Naive thymus-derived CD4-positive, alpha-beta T cell (primary cell): ENCODE measurements at places on chromosomes 13 and 19. TPM values are rescaled to one million over a fixed set of nuclear protein-coding genes. Genes with fewer than 3 reads are reported as not detected.

Gene CERS1
- not detected for polyA plus RNA-seq

Gene ADAMTSL5
- polyA plus RNA-seq, result 4.8 TPM

Gene STX10
- 63.7 TPM for polyA plus RNA-seq

Gene OR4F17
- polyA plus RNA-seq, result not detected

Gene CNFN
- polyA plus RNA-seq, result not detected

Gene CYP4F3
- not detected for polyA plus RNA-seq

Gene ZNF700
- 5.0 TPM for polyA plus RNA-seq

Gene PROZ
- not detected for polyA plus RNA-seq

Gene DHDH
- 1.0 TPM for polyA plus RNA-seq

Gene THSD1
- 0.46 TPM for polyA plus RNA-seq

Gene SIGLEC8
- not detected for polyA plus RNA-seq

Gene CDX2
- polyA plus RNA-seq, result not detected

Gene IGSF23
- polyA plus RNA-seq, result not detected

Gene ATP4A
- polyA plus RNA-seq, result not detected

Gene APOC1
- polyA plus RNA-seq, result not detected

Gene KLK2
- polyA plus RNA-seq, result not detected

Gene ZNF575
- 3.5 TPM for polyA plus RNA-seq

Gene ZNF317
- polyA plus RNA-seq, result 38.4 TPM

Gene CYP4F8
- polyA plus RNA-seq, result not detected

Gene SLC17A7
- not detected for polyA plus RNA-seq

Gene PCP2
- not detected for polyA plus RNA-seq

Gene KIR3DL2
- polyA plus RNA-seq, result 0.40 TPM

Gene ADPRHL1
- not detected for polyA plus RNA-seq

Gene KLHL1
- not detected for polyA plus RNA-seq

Gene OR7G2
- polyA plus RNA-seq, result not detected

Gene C1QTNF9
- not detected for polyA plus RNA-seq

Gene CYP2A6
- polyA plus RNA-seq, result not detected

Gene GNG7
- 4.1 TPM for polyA plus RNA-seq

Gene PALM
- not detected for polyA plus RNA-seq

Gene TNFAIP8L1
- polyA plus RNA-seq, result 20.5 TPM

Gene MBD3L2
- polyA plus RNA-seq, result not detected

Gene ANGPTL8
- polyA plus RNA-seq, result not detected

Gene LILRA1
- 0.14 TPM for polyA plus RNA-seq

Gene RASL11A
- 0.53 TPM for polyA plus RNA-seq

Gene SPTBN4
- 0.20 TPM for polyA plus RNA-seq

Gene FBXL12
- 16.1 TPM for polyA plus RNA-seq

Gene PALM3
- polyA plus RNA-seq, result not detected

Gene IGFL4
- not detected for polyA plus RNA-seq
